Uterine smooth muscle cell (primary cell): ENCODE measurements at places on chromosomes 5 and 9. TPM values are rescaled to one million over a fixed set of nuclear protein-coding genes. Genes with fewer than 3 reads are reported as not detected.

The GADD45G gene
- 0.66 and 2.2 TPM in 2 replicates for total RNA-seq

The PCDHB15 gene
- total RNA-seq = under 0.01 and 0.37 TPM in 2 replicates

The LCN1 gene
- 0.12 TPM in 1 of 2 replicates, not detected in the other for total RNA-seq

The SLC4A9 gene
- total RNA-seq = not detected in 2 replicates

The C5orf52 gene
- not detected in 2 replicates for total RNA-seq

The MARCOL gene
- not detected in 2 replicates for total RNA-seq

The EPB41L4A gene
- 0.75 and 1.00 TPM in 2 replicates for total RNA-seq

The CFAP157 gene
- under 0.01 TPM in 1 of 2 replicates, not detected in the other for total RNA-seq

The RNF183 gene
- 0.37 TPM in 1 of 2 replicates, not detected in the other for total RNA-seq

The FOXD4L3 gene
- not detected in 2 replicates for total RNA-seq

The CD14 gene
- 0.11 and 0.25 TPM in 2 replicates for total RNA-seq

The VCAN gene
- 151 and 513 TPM in 2 replicates for total RNA-seq

The C9 gene
- 0.55 and 1.1 TPM in 2 replicates for total RNA-seq

The PITX1 gene
- total RNA-seq = 1.5 and 2.2 TPM in 2 replicates

The TMEM174 gene
- not detected in 2 replicates for total RNA-seq

The PCDHGA10 gene
- total RNA-seq = 4.9 and 5.2 TPM in 2 replicates

The GALNT12 gene
- 69.5 and 98.7 TPM in 2 replicates for total RNA-seq

The BRINP1 gene
- 2.3 and 4.0 TPM in 2 replicates for total RNA-seq

The LRRTM2 gene
- total RNA-seq = 0.12 and 0.22 TPM in 2 replicates

The PLAC8L1 gene
- not detected in 2 replicates for total RNA-seq

The LOX gene
- 22.4 and 58.0 TPM in 2 replicates for total RNA-seq

The PCDHGA4 gene
- 2.2 and 5.2 TPM in 2 replicates for total RNA-seq

The OMD gene
- total RNA-seq = not detected in 2 replicates

The RNF208 gene
- 0.11 and 0.25 TPM in 2 replicates for total RNA-seq

The GCNT4 gene
- 1.4 TPM in 2 replicates for total RNA-seq

The CEP72 gene
- 5.6 and 8.4 TPM in 2 replicates for total RNA-seq

The TEK gene
- 3.1 and 3.6 TPM in 2 replicates for total RNA-seq

The CBY3 gene
- 0.50 TPM in 1 of 2 replicates, not detected in the other for total RNA-seq

The CDH10 gene
- total RNA-seq = 0.87 and 1.4 TPM in 2 replicates

The WDR36 gene
- total RNA-seq = 76.6 and 91.0 TPM in 2 replicates

The HCN1 gene
- total RNA-seq = under 0.01 TPM in 1 of 2 replicates, not detected in the other

The PLPP6 gene
- total RNA-seq = 6.8 and 7.9 TPM in 2 replicates

The NIPAL4 gene
- total RNA-seq = 0.33 and 0.87 TPM in 2 replicates

The FSD1L gene
- total RNA-seq = 9.9 and 12.6 TPM in 2 replicates

The C5 gene
- 8.0 and 9.1 TPM in 2 replicates for total RNA-seq

The SIT1 gene
- total RNA-seq = not detected in 2 replicates

The ECM2 gene
- total RNA-seq = 1.00 and 2.4 TPM in 2 replicates

The CER1 gene
- total RNA-seq = not detected in 2 replicates

The FBXL7 gene
- 3.0 and 4.2 TPM in 2 replicates for total RNA-seq

The CARD6 gene
- 5.9 and 7.4 TPM in 2 replicates for total RNA-seq

The ANXA6 gene
- total RNA-seq = 549 and 560 TPM in 2 replicates

The IL4 gene
- not detected in 2 replicates for total RNA-seq

The STC2 gene
- total RNA-seq = 120 and 287 TPM in 2 replicates

The LCN9 gene
- not detected in 2 replicates for total RNA-seq

The NOXA1 gene
- 0.22 and 1.00 TPM in 2 replicates for total RNA-seq

The SLC44A1 gene
- 78.0 and 92.9 TPM in 2 replicates for total RNA-seq

The PCDHA1 gene
- under 0.01 TPM in 2 replicates for total RNA-seq

The GPR150 gene
- 0.12 and 0.33 TPM in 2 replicates for total RNA-seq

The CDX1 gene
- total RNA-seq = 0.12 TPM in 1 of 2 replicates, not detected in the other

The RNF20 gene
- total RNA-seq = 36.4 and 45.4 TPM in 2 replicates
